ENCODE measurements at places on chromosomes 4 and X.

GRCh38 chrX:115054876-115055275 lies 37.5 kb upstream of the IL13RA2 start:
- no peak for DNase-seq

DNA sequence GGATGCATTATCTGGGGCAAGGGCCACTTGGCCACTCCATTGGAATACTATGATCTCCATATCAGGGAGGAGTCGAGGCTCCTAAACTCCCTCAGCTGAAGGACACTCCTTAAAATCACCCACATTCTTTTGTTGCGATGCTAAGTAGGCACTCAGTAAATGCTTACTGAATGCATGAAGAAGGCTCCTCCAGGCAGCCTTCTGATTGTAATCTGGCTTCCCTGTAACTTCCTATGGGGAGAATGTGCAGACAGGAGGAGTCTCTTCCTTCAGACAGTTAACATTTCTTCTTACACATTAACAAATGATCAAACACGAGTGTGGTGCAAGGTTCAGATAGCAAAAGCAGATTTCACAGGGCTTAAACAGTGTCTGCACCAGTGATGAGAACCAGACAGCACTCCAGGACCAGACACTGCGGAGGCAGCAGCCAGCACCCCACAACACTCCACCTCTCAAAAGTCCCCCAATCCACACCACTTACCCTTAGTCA lies 21.4 kb upstream of the USO1 start:
- no peak for DNase-seq

DNA sequence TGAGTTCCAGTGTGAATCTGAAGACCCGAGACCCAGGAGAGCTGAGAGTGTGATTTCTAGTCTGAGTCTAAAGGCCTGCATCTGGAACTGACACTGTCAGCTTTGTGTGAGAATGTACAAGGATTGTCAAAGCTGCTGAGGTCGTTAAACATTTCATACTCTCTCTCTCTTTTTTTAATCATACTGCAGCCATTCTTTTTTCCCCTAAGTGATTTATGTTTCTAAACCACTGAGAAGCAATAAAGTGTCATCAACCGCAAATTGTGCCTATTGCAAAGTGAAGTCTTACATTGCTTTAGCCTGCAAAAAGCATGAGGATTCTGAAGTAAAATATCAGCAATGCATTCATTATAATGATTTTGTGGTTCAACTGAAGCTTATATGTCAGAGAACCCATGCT lies 106.0 kb downstream of the ASMT start:
- no peak for DNase-seq

DNA sequence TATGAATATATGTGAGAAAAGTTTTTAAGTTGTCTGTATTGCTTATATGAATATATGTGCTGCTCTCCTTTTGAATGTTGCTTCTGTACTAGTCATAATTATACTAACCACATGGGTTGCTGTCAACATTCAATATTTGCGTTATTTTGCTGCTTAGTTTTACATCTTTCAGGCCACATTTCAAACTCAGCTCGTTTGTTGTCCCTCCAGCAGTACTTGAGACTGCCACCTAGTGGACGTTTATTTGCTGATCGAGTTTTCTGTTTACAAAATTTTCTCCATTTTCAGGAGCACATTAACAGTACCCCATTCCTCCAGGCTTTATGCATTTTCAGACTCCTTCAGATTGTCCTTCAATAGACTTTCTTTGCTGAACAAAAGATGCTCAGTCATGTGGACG lies 75.8 kb downstream of the NUDT11 start:
- DNase-seq: no peak

- no peak for DNase-seq
These were observed 25.3 kb upstream of the GPC3 start for GRCh38 chrX:134010690-134011089.

DNA sequence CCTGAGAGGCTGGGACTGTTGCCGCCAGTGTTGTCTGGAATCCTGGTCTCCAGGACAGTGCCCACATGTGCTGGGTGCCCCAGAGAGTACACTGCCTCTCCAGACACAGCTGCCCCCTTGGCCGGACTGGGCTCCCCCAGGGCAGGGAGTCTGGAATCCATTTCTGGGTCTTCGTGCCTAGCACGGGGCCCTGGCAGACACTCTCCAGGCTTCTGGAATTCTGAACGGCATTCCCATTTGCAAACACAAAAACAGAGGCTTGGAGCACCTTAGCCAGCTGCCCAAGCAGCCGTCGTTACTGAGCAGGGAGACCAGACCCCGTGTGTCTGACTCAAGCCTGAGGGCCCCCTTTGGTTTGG lies 20.8 kb downstream of the HMX1 start:
- no peak for DNase-seq

DNA sequence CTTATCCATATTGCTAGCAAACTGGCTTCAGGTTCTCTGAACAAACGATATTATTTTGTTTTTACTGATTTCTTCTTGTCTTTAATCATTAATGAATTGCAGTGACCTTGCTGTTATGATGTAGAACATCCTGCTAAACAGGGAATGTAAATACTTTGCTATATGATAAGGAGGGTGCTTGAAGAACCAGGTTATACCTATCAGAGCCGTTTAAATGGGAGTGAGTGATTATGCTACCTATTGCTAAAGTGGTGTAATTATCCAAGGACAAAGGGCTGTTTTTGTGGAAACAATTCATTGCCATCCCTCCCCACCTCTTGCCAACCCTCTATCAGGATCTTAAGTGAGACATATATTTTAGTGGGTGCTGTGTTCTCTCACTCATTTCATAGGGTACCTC lies 788.9 kb downstream of the RPA4 start:
- DNase-seq: no peak

DNA sequence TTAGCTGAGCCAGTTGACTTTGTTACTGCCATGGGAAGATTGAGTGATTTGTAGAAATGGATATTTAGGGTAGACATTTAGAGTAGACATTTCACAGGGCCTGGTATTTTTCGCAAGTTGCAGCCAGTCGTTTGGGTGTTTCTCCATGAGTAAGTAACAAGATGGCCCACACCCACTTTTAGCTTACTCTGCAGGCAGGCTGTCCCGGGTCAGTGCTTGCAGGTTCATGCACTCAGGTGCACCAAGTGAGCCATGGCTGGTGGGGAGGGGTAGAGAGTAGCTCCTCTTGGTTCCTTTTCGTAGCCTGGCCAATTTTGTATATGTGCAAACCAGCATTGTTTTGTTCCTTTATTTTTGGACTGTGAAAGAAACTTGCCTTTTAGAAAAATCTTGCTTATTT lies 145.6 kb downstream of the POLA1 start:
- no peak for DNase-seq

- DNase-seq: no peak
These were observed 92.5 kb upstream of the VEGFC start for GRCh38 chr4:176885224-176885623.

DNA sequence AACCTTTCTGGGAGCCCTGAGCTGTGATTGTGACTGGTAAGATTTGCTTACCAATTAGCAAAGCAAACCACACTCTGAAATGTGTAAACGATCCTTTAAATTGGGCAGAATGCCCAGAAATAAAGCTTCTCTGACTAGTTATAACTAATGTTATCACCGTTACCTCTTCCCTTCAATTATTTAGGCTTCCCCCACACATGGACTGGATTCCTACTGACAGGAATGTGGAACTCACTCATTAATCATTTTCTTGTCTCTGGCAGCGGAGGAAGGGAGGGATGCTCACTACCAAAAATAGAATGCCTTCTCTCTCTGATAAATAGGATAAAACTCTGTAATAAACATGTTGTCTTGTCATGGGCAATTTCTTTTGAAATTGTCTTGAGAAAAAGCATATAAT lies 25.3 kb upstream of the NWD2 start:
- no peak for DNase-seq

- no peak for DNase-seq
These were observed 782 bp downstream of the PITX2 start for GRCh38 chr4:110621839-110622751.

GRCh38 chr4:181225616-181226261 lies 1017.5 kb upstream of the TENM3 start:
- no peak for DNase-seq

DNA sequence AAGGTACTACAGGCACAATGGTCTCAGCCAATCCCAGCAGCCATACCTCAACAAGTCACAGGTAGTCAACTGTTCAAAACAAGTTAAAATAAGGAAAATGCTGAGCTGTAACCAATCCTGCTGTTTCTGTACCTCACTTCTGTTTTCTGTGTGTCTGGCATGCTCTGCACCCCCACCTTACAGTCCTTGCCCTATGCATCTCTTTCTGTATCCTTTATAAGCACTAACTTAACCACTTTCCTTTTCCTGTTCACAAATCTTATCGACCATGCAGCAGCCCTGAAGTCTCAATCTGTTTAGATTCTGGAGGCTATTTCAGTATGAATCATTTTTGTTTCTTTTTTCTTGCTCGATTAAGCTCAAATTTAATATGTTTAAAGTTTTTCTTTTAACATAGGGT lies 12.5 kb upstream of the FAM13A start:
- DNase-seq: no peak

DNA sequence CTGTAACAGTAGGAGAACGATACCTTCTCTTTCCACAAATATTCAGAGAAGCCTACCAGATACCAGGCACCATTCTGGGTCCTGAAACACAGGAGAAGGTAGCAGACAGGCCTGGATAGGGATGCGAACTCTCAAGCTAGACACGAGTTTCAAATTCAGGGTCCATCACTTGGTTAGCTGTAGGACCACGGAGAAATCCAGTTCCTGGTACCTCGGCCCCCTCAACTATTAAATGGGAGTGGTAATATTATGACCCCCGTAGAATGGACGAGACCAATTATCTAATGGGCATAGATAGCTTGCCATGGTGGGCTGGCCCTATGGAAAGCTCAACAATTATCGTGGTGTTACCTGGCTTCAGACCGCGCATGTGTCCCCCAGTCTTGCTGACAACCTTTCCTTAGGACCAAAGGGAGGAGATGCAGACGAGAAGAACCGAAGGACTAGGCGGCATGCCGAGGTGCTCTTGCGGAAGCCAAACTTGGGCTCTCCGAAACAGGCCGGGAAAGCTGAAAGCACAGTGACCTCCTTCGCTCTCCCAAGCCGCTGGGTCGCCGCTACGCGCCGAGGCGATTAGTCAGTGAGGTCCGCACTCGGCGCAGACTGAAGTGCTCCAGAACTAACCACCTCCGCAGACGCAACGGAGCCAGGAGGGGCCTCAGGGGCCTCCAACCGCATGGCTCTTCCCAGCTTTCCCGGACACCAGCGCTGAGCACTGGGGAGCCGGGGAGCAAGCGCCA lies 19.6 kb downstream of the NKX3-2 start:
- DNase-seq: no peak
